ENCODE measurements at places on chromosomes 2 and 18.

GRCh38 chr2:17879137-17879912 lies 858 bp downstream of the KCNS3 start:
- DNase-seq = no peak

DNA sequence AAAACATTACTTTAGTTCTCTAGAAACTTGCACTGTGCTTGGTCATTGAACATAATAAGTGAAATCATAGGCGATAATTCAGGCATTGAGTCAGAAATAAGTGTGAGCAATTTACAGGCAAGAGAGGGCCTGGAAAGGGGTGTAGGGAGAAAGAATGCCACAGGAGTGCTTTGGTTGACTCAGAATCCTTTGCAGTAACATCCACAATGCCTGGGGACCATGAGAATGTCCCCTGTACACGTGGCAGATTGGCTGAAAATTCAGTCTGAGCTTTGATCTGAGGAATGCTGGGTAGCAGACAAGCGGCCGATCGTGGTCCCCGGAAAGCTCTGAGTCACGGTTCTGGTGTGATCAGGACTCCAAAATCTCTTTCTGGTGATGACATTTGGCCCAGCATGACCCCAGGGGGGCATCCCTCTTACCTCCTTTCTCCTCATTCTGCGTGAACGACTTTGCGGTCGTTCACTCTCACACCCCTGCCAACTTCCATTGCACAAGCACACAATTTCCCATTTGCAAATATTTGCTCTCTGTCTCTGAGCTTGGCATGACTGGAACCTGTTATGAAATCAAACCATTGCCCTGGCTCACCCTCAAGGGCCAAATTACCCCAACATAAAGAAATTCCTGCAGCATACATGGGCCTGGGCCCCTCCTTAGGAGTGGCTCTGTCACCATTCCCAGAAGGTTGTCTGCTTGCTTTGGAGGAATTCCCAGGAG lies 305.0 kb upstream of the EPAS1 start:
- no peak for DNase-seq

GRCh38 chr18:36089001-36089400 lies 21.6 kb upstream of the RPRD1A start:
- no peak for DNase-seq

GRCh38 chr2:156592809-156593593 lies 156.8 kb downstream of the GPD2 start:
- no peak for DNase-seq
